ENCODE measurements at places on chromosomes 13 and 19.
A peak's percentile ranks its signal among the peaks of the same experiment; 100 is the strongest.

- DNase-seq: no peak
Observed at GRCh38 chr19:22919946-22920345, 83.0 kb downstream of the ZNF728 start.

- no peak for DNase-seq
Observed at GRCh38 chr13:98174307-98174706, 2.8 kb downstream of the RNF113B start.

GRCh38 chr13:39528661-39528980, 74.4 kb downstream of the LHFPL6 start:
- DNase-seq: no peak

DNA sequence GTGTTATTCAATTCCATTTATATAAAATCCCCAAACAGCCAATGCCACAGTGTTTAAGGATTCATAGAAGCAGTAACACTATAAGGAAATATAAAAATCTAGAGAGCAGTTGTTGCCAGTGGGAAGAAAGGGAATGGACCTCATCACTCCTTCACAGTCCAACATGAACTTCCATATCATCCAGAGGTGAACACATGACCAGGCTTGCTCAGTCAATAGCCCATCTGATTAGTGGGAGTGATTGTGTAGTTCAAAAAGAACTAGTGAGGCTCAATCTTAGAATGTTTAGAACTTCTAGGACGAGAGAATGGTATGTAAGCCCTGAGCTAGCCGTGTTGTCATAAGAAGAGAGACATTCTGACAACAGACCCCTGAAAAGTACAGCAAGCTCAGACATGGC, 314.1 kb downstream of the LIG4 start:
- DNase-seq: no peak

DNA sequence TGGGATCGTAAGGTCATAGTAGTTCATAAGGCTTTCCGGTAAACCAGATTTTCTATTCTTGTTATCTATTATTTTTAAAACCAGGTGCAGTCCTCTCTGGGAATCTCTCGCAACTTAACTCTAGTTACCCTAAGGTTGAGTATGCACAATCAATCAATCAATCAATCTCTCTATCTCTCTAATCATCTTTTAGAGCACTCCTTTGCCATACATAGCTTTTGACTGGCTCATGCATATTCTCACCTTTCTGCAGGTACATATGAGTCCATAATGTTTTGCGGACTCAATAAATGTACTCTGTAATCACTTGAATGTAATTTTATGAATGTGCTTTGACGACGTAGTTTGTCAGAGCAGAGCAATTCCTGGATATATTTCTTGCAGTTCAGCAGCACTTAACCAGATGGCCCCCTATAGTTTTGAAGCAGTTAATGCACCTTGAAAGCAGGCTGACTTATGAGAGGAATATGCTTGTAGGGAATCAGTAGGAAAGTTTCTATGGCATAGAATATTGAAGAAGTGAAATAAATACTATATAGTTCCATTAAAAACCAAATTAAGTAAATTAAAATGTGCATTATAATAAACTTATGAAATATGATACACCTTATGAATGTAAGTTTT, 524.7 kb downstream of the GPC5 start:
- DNase-seq: no peak

DNA sequence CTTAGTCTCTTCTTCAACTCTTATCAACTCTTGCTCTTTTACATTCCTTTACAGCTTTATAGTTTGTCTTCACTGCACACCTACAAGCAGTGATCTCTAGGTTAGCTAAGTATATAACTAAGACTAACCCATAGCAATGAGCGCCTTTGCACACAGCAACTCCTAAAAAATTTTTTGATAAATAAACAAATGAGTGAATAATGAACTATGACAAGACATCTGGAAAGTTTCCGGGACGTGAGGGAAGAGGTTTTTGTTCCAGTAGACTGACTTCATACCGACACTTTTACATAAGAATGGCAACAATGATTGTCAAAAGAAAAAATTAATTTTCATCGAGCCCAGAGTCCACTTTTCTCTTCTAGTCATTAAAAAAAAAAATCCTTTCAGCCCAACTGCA, 98.3 kb downstream of the ELF1 start:
- no peak for DNase-seq

DNA sequence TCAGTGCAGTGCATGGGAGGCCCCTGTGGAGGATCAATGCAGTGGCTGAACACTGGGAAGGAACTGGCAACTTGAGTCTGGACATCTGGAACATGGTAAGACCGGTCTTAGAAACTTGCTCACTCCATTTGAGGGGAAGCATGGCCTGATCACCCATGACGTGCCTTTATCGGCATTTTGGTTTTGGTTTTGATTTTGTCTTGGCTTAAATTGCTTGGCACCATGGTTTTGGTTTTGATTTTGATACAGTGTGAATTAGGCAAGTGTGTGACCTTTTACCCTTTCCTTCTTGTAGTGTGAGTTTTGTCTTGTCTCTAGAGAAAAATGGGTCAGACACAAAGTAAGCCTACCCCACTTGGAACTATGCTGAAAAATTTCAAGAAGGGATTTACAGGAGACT, 77.3 kb downstream of the ZNF486 start:
- DNase-seq: no peak

DNA sequence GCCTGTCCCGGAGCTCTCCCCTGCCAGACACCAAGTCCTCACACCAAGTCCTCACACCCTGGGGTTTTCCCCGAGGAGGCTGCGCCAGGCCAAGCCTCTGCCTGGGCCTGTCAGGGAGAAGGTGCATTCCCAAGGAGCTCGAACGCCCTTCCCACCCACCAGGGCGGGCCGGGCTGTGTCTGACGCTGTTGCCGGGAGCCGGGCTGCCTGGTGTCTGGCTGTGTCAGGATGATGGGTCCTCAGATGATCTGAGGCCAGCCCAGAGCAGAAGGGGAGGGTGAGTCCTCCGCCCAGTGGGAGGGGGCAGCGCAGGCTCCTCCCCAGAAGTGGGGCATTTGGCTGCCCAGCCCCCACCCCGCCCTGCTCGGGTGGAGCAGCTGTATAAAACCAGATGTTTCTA, 2.3 kb upstream of the HAS1 start:
- no peak for DNase-seq

GRCh38 chr13:44260336-44260735, 113.3 kb upstream of the SERP2 start:
- no peak for DNase-seq

DNA sequence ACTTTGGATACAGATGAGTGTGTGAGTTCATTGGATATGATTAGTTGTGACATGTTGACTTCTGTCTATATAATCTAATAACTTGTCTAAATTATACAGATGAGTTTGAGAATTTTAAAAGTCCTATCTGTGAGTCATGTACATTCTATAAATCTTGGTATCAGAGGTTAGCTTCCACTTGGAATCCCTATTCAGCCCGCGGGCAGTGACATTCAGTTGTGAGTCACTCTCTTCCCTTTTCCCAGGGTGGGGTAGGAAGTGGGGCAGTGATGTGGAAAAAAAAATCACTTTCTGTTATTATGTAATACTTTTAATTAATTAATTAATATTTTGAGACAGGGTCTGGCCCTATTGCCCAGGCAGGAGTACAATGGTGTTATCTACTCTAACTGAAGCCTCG, 33.0 kb upstream of the ZNF808 start:
- DNase-seq: no peak

- no peak for DNase-seq
Observed at GRCh38 chr19:46205183-46205984, 24.2 kb upstream of the IGFL1 start.

- DNase-seq: no peak
Observed at GRCh38 chr19:54096617-54097106, 3.9 kb downstream of the OSCAR start.

DNA sequence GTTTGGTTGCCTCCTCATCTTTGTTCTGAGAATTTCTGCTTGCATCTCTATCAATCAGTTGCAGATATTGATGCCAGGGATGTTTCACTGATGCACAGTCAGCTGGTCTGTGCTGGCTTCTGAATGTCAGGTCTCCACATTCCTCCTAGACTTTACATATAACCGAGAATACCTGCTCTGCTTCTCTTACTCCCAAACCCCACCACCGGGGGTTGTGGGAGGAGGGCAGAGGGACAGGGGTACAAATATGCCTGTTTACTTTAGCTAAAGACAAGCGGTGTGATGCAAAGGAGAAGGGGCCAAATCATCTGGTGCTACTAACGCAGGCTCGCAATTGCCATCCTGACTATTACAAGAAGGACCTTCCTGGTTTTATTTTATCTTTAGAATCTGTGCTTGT, 17.4 kb upstream of the KLHL1 start:
- DNase-seq: no peak

- DNase-seq: no peak
Observed at GRCh38 chr13:90627813-90628212, 719.7 kb upstream of the MIR17HG start.

GRCh38 chr13:23778879-23779278, 110.3 kb downstream of the MIPEP start:
- no peak for DNase-seq

- no peak for DNase-seq
Observed at GRCh38 chr19:47269596-47269995, 5.1 kb upstream of the INAFM1 start.

GRCh38 chr13:97257800-97258799, 36.0 kb downstream of the MBNL2 start:
- DNase-seq: peak; percentile 48

- no peak for DNase-seq
Observed at GRCh38 chr13:112061367-112062061, 5.4 kb upstream of the SOX1 start.

DNA sequence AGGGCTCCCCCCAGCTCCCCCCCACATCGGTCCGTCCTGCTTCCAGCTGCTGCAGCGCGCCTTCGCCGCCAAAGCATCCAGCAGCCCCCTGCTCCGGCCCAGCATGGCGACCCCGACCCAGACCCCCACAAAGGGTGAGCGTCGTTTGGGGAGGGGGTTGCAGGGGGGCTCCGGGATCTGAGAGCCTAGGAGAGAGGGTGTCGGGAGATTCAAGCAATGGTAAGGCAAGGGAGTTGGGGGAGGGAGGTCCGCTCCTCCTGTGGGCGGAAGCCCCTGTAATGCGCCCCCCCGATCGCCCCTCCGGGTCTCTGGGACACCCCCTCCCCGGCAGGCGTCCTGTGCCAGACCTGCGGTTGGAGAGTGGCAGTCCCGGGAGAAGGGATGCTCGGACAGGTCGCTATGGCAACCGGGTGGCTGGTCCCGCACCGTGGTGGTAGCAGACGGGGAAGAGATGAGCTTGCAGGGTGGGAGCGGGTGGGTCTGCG, at the start of gene FXYD7:
FXYD7 (plus strand) TSS at position 25 of the 485 bp plus-strand sequence; CDS start at position 104, 79 bp downstream.
- DNase-seq: peak; percentile 17

DNA sequence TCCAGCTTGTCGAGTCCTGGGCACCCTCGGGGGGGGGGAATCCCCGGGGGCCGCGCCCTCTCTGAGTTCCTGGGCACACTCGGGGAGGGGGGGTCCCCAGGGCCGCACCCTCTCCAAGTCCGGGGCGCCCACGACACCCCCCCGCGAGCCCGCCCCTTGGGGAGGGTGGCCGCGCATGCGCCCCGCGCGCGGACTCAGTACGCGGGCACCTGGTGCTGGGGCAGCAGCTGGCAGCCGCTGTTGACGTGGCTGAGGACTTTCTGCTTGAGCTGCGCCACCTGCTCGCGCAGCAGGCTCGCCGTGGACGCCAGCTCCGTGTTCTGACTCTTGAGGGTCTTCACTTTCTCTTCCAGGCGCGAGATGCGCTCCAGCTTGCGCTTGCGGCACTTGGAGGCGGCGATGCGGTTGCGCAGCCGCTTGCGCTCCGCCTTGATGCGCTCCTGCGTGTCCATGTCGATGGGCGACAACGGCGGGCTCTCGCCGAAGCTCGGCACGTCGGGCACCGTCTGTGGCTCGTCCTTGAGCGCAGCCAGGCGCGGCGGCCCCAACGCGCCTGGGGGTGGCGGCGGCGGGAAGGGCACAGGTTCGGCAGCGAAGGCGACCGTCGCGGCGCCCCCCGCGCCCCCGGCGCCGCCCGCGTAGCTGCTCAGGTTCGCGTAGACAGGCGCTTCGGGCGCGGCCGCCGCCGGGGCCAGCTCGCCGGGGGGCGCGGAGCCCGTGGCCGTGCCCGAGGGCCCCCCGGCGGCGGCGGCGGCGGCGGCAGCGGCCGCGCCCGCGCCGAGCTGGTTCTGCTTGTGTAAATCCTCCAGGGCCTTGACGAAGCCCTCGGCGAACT, 958 bp downstream of the JUND start:
- peak; percentile 71 for DNase-seq

- DNase-seq: no peak
Observed at GRCh38 chr19:40309666-40310065, 24.5 kb upstream of the AKT2 start.

DNA sequence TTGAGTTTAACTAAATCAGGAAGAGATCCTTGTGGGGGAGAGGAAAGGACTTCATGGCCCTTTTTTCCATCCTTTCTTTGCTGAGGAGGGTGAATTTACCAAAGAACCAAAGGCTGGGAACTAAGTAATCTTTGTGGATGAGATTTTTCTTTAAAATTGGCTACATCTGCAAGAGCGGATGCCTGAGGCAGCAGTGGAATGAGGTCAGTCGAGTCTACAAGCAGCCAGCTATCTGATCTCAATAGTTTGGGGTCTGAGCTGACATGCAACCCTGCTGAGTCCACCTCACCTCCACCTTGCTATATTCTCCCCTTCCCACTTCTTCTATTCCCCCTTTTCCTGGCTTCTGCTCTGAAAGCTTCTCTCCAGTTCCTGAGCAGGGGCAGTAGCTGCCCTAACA, 3.6 kb upstream of the DNAJC15 start:
- DNase-seq: no peak

GRCh38 chr13:95494082-95494681, 58.3 kb upstream of the CLDN10 start:
- DNase-seq: no peak

DNA sequence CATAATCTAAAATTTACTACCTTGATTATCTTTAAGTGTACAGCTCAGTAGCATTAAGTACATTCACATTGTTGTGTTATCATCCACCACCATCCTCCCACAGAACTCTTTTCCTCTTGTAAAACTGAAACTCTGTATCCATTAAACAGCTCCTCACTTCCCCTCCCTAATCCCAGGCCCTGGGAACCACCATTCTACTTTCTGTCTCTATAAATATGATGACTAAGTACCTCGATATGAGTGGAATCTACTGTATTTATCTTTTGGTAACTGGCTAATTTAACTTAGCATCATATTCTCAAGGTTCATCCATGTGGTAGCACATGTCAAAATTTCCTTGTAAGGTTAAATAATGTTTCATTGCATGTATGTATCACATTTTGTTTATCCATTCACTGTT, 49.0 kb upstream of the POMP start:
- DNase-seq: no peak

DNA sequence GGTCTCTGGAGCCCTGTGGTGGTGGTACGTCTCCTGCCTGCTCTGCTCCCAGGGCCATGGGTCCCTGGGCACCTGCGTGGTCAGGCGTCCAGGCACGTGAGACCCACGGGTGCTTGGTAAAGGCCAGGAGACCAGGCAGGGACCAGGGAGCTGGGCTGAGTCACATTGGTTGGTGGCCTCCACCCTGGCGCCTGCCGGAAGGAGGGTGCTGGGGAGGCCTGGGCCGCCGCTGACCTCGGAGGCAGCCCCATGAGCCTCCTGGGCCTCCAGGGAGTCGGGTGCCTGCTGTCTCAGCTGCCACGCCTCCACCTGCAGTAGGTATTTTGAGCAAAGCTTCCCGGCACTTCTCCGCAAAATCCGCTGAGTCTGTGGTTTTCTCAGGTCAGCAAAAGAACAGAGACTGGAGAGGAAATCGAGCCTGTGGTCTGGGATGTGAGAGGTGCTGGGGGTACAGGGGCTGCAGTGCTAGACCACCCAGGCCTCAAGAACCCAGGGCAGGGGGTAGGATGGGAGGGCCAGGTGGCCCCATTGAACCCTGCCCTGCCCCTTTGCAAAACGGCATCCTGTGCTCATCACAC, 3.6 kb upstream of the PLK5 start:
- no peak for DNase-seq
